DND-41 (cell line): ENCODE measurements at places on chromosomes 12 and 14.

GRCh38 chr12:11584221-11584855, 65.1 kb upstream of the ETV6 start:
- no peak for DNase-seq

- DNase-seq: no peak
These were observed 12.8 kb downstream of the MEG3 start for GRCh38 chr14:100838493-100839314.

GRCh38 chr12:76920172-76921099, 41.6 kb upstream of the CSRP2 start:
- no peak for DNase-seq

DNA sequence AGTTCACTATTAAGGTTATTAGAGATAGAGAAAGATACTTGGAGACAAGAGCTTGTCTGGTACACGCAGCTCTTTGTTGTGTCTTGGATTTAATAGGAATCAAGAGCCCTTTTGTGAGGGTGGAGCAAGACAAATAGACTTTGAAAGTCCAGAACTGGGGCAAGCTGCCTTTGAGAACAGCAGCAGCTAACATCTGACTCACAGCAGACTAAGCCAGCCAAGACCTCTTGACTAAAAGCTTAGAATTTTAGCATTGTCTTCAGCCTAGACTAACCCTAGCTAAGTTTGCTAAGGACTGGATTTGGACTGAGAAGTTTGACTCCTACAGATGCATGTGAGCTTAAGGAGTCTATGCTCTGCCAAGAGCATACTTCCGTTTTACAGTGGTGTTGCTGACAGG, 201.9 kb upstream of the RBM19 start:
- DNase-seq: no peak

- DNase-seq: no peak
These were observed 62.1 kb upstream of the TRIM9 start for GRCh38 chr14:51157012-51157411.

DNA sequence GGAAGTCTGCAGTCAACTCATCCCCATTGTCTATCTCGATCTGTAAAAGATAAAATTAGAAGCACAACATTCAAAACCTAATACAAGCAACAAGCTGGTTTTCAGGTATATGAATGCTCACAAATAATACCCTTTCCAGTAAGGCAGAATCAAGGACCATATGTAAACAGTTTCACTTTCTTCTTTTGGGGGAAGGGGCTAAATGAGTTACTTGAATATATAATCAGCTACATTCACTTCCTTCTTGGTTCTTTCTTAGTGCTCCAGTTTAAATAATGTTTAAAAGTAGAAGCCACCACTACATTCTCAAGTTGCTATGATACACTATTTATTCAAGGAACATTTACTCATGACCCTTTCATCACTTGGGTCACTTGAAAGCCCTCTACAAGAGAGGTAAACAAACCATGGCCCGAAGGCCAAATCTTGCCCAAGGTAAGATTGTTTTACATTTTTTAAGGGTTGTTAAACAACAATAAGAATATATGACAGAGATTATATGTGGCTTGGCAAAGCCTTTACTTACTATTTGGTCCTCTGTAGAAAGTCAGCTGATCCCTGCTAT, 10.3 kb downstream of the TWF1 start:
- DNase-seq: no peak

GRCh38 chr12:124433879-124434278, 133.5 kb downstream of the NCOR2 start:
- DNase-seq: no peak

DNA sequence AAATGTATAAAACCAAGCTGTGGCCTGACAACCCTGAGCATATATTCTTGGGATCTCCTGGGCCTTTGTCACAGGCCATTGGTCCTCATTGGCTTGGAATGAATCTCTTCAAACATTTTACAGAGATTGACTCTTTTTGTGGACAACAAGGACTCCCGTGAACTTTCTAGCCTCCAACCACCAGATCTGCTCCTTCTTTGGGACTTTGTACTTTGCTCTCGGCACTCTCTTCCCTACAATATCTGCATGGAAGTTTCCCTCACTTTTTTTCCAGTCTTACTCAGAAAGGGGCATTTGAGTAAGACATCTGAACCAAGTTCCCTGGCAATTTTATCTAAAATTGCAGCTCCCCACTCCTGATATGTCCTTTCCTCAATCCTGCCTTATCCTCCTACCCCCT, 158.8 kb downstream of the PHLDA1 start:
- DNase-seq: no peak

GRCh38 chr14:34059037-34059924, 108.4 kb upstream of the EGLN3 start:
- no peak for DNase-seq

DNA sequence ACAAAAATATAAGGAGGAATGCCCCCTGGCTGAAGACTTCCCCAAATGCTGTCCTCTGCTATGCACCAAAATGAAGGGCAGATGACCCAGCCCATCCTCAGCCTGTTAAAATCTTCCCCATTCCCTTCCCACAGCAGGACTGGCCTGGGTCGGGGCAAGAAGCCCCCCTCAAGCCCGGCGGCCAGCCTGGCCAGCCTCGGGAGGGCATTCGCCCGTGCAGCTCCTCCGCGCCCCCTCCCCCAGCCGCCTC, 413 bp downstream of the RARG start:
- no peak for DNase-seq

DNA sequence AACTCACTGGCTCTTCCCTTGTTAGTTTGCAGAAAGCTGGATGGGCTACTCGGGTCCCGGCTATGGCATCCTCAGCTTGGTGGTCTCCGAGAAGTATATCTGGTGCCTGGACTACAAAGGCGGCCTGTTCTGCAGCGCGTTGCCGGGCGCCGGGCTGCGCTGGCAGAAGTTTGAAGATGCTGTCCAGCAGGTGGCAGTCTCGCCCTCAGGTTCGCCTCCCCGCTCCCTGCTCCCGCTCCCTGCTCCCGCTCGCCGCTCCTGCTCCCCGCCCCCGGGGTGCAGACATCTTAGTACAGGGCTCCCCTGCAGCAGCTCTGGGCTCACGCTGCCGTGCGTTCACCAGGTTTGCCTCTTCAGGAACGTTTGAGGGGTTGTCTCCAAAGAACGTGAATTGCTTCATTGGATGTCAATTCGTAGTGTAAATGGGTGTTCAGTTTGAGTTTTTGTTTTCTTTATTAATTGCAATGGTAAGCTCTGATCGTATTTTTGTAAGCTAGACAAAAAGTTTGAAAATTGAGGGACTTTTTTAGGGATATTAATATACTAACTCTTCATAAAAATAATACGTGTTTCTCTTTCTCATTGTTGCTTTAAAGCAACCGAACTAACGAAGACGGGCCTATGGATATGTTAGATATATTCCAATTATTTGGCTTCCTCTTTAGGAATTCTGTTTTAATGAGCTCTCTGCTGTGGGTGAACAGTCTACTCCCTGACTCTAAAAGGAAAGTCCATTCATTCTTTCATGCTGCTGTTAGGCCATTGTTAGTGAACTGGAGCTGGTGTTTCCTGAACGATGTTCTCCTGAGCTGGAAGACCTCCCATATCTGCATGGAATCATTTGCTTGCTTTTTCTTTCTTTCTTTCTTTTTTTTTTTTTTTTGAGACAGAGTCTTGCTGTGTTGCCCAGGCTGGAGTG, 71.3 kb downstream of the ANKRD9 start:
- peak; percentile 48 for DNase-seq

GRCh38 chr14:66288511-66288910, 197.7 kb upstream of the CCDC196 start:
- no peak for DNase-seq

- DNase-seq: no peak
These were observed 362.2 kb downstream of the CCDC91 start for GRCh38 chr12:28552251-28552970.

DNA sequence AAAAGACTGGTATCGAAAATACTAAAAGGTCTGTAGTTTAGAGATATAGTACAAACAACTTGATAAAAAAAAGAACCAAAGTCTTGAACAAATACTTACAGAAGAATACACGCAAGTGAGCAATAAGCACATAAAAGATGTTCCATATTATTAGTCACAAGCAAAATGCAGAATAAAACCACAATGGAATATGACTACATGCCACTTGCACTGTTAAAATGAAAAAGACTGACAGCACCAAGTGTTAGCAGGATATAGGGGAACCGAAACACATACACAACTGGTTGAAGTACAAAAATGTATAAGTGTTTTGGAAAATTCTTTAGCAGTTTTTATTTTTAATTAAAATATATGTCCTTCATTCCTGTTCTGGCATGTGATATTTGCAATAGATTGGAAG, 3.6 kb downstream of the CLEC2A start:
- no peak for DNase-seq

- DNase-seq: no peak
These were observed 35.0 kb downstream of the TGFB3 start for GRCh38 chr14:75946785-75947184.

DNA sequence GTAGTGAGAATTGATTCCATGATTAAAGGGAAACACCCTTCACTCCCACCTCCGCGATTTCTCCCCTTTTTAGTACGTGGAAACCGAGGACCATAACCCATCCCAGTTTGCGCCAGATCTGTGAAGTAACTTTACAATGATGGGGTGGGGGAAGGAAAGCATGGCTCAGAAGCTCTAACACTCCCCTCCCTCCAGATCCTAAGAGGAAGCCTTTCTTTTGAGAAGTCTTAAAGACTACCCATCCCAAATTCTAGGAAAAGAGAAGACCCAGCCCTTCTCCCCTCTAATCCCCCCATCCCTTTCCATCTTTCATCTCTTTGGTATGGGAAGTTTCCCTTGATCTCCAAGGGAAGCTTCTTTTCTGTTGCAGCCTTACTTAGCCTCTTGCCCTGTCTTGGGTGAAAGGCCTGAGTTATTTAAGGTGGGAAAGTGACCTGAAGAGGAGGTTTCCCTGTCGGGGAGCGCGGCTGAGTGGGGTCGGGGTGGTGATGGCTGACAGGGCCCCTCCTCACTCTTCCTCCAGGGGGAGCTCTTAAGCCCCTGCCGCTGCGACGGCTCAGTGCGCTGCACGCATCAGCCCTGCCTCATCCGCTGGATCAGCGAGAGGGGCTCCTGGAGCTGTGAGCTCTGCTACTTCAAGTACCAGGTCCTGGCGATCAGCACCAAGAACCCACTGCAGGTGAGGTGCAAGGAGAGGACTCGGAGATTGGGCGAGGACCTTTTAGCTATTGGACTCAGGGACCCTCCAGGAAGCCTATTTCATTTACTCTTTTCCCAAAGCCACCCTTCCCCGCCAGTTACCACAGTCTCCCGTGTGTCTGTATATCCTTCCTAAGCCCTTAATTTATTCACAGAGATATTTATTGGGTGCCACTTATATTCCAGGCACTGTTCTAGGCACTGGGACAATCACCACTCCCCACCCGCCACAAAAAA, 1.8 kb downstream of the MARCHF9 start:
- DNase-seq: peak; percentile 60

- DNase-seq: no peak
These were observed 158.7 kb downstream of the EGLN3 start for GRCh38 chr14:33792009-33792719.

GRCh38 chr12:67884596-67884995, 104.7 kb upstream of the IFNG-AS1 start:
- no peak for DNase-seq

DNA sequence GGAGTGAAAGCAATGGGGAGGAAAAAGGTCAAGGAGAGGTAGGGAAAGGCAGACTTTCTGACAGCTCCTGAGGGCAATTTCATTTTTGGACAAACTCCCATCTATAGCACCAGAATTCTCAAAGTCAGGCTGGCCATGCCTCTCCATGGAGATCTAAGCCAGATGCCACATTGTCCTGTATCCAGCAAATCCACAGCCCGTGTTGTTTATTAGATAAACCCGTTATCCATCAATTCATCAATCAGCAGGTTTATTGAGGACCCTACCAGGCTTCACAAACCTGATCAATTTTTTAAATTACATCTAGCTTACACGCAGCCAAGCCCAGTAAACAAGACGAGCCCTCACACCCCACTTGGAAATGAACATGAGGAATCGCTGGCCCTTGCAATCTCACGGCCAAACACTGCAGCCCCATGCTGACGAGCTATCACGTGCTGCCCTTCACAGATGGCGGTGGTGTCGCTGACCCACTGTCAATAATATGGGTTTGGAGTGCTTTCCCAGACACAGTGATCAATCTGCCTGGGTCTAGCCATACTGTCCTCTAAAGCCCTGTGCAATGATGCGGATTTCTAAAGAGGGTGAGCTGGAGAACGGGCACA, 332.9 kb downstream of the DPF3 start:
- no peak for DNase-seq

GRCh38 chr12:58386136-58386535, 444.8 kb downstream of the ATP23 start:
- no peak for DNase-seq

DNA sequence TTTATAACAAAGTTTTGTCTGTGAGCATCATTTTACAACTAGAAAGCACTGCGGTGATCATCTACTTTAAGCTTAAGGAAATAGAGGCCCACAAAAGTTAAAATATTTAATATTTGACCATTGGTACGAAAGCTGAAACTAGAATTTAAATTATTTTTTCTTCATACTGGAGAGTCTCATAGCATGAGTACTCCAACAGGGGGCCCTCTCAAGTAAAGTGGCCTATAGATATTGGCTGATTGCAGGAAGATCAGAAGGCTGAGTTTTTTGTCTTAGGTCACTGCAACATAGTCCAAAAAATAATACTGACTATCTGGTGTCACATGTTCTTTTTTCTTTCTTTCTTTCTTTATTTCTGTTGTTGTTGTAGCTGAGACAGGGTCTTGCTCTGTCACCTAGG, 75.3 kb upstream of the ZDHHC17 start:
- no peak for DNase-seq

GRCh38 chr12:125989696-125990095, 924.5 kb downstream of the AACS start:
- no peak for DNase-seq

DNA sequence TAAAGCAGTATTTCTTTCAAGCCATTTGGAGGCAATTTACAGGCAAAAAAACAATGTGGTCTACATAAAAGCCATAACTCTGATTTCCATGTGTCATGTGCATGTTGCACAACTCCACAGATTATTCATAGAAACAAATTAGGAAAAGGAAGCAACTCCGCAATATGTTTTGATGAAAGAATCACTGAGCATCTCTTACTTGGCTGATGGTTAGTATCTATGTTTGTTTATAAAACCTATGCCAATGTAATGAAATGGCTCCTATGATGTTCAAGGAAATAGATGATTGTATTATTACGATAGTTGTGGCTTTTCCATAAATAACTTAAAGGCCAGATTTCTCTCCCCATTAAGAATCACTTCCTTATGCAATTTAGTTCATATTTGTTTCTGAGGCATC, 373.7 kb downstream of the CCDC91 start:
- no peak for DNase-seq

DNA sequence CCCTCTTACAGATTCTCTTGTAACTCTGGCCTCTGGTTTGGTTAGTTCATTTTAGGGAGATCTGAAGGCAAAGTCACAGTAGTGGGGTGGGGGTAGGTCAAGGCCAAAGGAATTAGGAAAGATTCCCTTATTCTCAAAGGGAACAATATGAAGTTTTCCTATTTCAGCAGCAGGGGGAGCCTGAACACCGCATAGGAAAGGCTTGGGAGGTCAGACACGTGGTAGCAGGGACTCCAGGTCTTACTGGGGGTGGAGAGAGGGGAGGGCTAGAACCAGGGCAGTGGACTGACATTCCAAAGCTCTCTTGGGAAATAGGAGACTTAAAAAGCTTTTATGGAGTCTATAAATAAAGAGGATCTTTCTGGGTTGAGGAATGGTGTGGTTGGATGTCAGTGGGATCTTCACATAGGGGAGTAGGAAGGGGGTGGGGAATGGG, 1.3 kb downstream of the ZC3H10 start:
- peak; percentile 75 for DNase-seq

- no peak for DNase-seq
These were observed 40.2 kb upstream of the FBRSL1 start for GRCh38 chr12:132449565-132450417.

GRCh38 chr14:65703521-65703920, 291.0 kb downstream of the FUT8 start:
- DNase-seq: no peak
